Cortex of kidney (tissue), 1 donor: ENCODE measurements at places on chromosomes 7 and 10.

DNA sequence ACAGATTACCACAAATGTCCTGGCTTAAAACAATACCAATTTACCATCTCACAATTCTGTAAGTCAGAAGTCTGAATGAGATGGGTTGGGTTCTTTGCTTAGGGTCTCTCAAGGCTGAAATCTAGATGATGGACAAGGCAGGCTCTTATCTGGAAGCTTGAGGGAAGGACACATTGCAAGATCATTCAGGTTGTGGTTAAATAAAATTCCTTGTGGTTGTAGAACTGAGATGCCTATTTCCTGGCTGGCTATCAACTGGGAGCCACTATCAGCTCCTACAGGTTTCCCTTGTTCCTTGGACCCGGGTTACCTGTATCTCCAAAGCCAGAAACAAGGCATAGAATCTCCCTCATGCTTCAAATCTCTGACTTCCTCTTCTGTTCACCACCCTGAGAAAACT is 148.4 kb downstream of the MDFIC start:
- DNase-seq, result no peak

DNA sequence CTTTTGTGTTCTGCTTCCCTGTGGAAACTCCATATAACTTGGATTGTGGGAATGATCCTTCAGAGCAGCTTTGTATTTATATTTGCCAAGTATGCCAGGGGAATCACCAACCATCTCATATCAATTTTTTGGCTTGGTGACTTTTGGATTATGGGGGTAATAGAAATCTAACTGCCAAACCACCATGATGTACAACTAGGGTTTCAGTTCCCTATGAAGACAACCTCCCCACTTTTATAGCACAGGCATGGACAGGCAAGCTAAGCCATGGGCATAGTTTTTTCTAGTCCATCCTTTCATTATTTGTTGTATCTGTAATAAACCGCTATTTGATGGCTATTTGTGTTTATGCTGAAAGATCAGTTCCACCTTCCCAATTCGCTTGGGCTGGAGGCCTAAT is 17.7 kb downstream of the NPY start:
- no peak for DNase-seq

DNA sequence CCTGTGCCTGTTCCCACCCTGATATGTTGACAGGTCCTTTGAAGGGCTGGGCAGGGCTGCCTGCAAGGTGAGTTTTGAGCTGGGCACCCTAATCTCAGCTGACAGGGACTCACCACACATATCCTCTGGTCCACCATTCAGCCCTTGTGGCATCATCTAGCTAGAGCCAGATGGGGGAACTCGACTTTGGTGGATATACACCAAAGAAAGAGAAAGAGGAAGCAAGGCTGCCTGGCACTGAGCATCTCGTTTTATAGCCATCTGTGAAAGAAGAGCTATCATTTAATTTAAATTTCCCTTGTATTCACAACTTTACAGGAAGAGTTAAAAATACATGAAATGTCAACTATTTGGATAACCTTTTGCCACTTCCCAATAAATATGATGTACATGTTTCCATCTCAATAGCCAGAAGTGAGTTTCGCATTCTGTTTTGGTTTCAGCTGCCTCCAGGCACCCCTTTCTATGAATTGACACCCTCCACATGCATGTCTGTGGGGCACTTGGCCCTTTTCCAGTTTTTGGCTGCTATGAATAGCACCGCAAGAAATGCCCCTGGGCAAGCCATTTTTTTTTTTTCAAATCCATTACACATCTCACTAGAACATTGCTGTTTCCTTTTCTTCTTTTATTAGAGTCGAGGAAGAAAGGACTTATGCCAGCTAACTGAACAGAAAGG is 22.9 kb upstream of the GRB10 start:
- no peak for DNase-seq

- no peak for DNase-seq
Measured at GRCh38 chr10:24556126-24556749, 167.4 kb downstream of the ARHGAP21 start.

- no peak for DNase-seq
Measured at GRCh38 chr10:114974625-114975024, 36.6 kb downstream of the TRUB1 start.
